ENCODE measurements at places on chromosomes 13 and 19.
A peak's percentile ranks its signal among the peaks of the same experiment; 100 is the strongest.

GRCh38 chr19:36128392-36128736, 11.5 kb upstream of the CAPNS1 start:
- DNase-seq = no peak

GRCh38 chr19:41398050-41398418, 416 bp downstream of the BCKDHA start:
- no peak for DNase-seq

DNA sequence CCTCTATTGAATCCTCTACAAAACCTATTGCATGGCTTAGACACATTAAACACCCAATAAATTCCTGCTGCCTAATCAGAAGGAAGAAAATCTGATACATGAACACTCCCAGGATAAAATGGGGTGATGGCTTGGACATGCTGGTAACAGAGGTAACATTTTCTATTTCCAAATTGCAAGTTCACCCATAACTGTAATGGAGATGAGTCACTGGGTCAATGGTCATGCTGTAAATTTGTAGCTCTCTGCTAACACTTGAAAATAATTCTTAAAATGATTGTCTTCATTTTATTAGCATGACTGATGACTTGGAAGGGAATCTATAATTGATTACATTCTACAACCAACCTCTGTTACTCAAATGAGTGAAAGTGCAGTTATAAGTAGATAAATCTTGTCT, 434.1 kb downstream of the FGF14 start:
- no peak for DNase-seq

- DNase-seq = no peak
These were observed 56.5 kb downstream of the INTS6 start for GRCh38 chr13:51396352-51396751.

- DNase-seq = no peak
These were observed 21.9 kb downstream of the ZNF382 start for GRCh38 chr19:36627057-36627456.

GRCh38 chr19:37342753-37343152, 28.1 kb upstream of the ZNF527 start:
- no peak for DNase-seq

DNA sequence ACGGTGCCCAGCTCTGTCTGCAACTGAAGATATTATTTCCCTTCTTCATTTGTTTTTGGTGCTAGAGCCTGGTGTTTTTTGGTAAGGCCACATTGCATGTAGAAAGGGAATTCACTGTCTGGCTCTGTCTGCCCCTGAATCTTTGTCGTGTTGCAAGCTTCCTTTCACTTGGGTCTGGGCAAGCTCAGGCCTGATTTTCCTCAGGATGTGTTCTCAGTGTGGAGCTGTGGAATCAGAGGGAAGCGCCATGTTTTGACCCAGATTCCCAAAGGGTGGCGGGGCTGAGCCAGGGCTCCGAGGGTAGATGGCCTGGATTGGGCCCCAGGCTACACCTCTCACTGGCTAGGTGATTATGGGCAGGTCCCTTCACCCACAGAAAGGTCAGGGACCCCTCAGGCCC, 8.6 kb downstream of the PRKCSH start:
- no peak for DNase-seq

DNA sequence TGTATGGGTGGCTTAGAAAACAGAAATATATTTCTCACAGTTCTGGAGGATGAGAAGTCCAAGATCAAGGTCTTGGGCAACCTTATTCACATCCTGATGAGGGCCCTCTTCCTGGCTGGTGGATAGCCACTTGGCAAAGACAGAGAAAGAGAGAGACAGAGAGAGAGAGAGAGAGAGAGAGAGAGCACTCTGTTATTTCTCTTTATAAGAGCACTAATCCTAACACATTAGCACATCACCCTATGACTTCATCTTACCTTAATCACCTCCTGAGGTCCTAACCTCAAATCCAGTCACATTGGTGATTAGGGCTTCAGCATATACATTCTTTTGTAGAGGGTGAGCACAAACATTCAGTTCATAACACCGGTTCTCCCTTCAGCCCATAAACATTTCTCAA, 430.3 kb downstream of the EFNB2 start:
- DNase-seq = no peak

DNA sequence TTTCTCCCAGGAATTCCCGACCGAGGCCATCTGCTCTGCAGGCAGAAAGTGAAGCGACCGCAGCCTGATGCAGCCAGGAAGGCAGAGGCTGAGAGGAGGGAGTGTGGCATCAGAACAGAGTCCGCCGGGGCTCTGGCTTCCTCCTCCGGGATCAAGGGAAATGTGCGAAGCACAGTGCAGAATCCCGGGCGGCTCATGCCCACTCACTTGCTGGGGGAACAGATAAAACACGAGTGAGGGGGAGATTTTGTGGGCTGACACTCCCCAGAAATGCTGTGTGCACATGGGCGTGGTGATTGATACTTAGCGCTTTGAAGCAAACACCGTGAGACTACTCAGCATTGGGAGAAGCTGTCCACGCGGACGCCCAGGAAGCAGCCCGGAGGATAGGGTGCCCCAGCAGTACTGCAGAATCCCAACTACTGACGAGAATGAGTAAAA, 75.3 kb upstream of the POMP start:
- DNase-seq = no peak

GRCh38 chr19:16703677-16704076, 16.0 kb upstream of the NWD1 start:
- no peak for DNase-seq

DNA sequence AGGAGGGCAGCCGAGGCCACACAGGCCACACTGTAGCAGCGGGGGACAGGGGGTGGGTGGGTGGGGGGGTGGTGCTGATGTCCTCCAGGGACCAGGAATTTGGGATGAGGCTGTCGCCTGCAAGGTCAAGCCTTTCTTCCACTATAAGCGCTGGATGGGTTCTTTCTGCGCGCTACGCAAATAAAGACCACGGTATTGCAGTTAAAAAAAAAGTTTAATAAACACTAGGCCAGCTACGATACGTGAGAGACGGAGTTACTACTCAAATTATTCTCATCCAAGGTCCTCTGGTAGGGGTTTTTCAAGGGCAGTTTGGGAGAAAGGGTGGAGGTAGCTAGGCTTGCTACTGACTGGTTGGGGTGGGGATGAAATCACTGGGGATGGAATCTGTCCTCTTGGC, 508 bp upstream of the ZNF44 start:
- no peak for DNase-seq

DNA sequence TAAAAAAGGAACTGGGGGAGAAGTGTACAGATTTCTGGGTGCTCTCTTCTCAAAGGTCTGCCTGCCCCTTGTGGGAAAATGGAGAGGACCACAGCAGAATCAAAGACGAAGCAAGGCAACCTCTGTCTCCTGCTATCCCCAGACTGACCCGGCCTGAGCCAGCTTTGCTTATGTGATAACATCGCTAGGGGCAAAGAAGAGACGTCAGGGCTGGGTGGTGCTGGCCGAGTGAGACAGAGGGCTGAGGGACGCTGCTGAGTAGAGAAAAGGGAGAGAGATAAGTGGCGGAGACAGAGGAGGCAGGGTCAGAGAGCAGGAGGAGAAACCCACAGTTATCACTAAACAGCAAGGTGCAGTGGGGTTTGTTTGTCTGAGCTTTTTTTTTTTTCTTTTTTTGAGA, 4.6 kb upstream of the MUC16 start:
- no peak for DNase-seq

- no peak for DNase-seq
These were observed 56.3 kb upstream of the GPR12 start for GRCh38 chr13:26816881-26817280.

- DNase-seq = no peak
These were observed 111.4 kb upstream of the SOX1 start for GRCh38 chr13:111955412-111956065.

DNA sequence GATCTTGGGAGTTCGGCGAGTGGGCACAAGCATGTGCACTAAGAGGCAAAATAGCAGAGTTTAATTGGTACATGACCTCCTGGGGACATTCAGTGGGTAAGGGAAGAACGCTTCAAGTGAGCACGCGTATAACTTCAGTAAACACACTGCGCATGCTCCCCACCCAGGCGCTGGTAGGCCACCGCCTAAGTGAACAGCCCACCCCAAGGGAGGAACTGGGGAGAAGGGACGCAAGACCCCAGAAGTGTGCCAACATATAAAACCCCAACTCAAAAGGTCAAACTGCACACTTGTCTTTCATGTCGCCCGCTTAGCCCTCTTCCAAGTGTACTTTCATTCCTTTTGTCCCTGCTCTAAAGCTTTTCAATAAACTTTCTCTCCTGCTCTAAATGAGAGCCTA, 10.5 kb upstream of the NTN5 start:
- no peak for DNase-seq

GRCh38 chr19:46537136-46538097, 41.8 kb upstream of the PNMA8B start:
- peak; percentile 53 for DNase-seq

DNA sequence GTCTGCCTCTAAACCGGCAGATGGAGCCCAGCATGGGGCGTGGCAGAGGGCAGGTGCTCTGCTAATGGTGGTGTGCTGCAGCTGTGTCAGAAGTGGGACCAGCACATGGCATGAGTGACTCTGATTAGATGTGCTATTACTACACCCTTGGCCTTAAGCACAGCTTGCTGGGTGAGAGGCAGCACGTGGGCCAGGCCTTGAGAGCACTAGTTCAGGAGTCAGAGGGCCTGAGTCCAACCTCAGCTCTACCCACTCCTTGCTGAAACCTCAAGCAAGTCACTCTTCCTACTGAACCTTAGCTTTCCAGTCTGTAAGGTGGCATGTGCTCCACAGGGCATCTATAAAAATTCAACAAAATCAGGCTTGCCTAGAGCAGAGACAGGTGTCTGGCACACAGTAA, 22.7 kb downstream of the AKT2 start:
- DNase-seq = no peak

GRCh38 chr13:39879286-39880035, 224.0 kb downstream of the COG6 start:
- no peak for DNase-seq

DNA sequence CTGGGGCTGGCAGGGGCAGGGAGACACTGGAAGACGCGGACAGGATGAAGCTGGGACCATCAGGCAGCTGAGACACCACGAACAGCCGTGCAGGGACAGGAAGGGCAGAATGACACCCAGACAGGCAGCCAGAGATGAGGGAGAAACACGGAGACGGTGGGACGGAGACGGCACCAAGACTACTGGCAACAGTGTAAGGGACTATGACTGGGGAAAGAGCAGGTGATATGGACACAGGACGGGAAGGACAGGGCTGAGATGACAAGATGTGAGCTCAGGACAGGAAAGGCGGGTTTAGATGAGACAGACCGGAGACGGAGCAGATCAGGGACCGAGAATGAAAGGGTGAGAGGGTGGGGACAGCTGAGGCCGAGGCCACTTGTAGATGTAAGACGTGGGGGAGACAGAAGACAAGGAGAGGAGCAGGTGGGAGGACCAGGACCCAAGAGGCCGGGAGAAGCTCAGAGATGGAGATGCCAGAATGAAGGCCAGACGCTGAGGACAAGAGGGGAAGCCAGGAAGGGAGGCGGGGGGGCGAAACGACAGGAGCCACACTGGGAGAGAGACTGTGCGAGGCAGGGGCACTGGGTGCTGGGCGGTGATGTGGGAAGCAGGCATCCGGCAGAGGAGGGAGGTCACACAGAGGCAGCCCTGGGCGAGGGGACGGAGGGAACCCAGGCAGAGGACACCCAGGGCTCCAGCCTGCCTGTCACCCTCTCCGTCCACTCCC, 17.5 kb upstream of the EHD2 start:
- no peak for DNase-seq

GRCh38 chr13:100128373-100128772, 39.5 kb downstream of the PCCA start:
- DNase-seq = no peak

DNA sequence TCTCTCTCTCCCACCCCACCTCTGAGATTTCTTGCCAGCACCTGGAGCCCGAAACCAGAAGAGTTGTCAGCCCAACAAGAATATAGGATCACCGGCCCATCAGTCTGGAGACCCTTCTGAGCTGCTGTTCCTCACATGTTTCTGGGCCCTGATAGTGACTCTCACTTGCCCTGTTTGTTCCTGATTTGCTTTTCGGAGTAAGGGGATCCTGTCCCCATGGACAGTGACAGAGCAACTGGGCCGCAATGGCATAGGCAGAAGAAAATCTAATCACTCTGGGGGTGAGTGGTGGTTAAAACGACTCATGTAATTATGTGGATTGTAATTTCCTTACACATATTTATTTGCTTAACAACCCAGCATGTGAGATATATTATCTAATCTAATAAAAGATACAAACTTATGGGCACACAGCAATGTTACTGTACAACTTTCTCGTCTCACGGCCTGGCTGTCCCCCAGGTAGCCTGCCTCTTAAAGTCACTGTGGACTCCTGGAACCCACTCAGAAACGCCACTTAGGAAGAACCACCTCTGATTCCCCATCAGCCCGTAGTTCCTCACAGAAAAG, 663 bp upstream of the SMAD9 start:
- DNase-seq = no peak

GRCh38 chr13:110706570-110707372, 855 bp upstream of the CARS2 start:
- no peak for DNase-seq

GRCh38 chr19:34662919-34663318, 14.0 kb downstream of the SCGB2B2 start:
- peak; percentile 13 for DNase-seq

DNA sequence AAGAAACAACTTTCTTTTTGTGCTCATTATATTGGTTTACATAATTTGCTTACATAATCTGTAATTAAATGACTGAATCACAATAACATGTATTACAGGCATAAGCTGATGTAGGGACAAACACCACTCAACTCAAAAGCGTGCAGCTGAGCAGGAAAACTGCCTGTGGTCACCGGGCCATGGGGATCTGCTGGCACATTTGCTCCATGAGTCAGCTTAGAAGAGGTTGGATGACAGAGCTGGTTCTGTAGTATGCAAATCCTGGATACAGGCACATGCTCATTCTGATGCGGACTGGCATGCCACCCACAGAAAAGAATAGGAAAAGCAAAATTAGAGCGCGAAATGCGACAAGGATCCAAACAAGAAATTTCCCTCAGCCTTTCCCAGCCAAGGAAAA, 128.6 kb downstream of the USP12 start:
- no peak for DNase-seq

Data from stimulated activated naive CD4-positive, alpha-beta T cell treated with Interleukin-2 at 50 U/mL for 16 hours (primary cell).